ENCODE measurements at places on chromosomes 1 and 21. TPM values are rescaled to one million over a fixed set of nuclear protein-coding genes. Genes with fewer than 3 reads are reported as not detected.

The MLLT11 gene
- total RNA-seq = 14.6 TPM

The LHX4 gene
- 0.54 TPM for total RNA-seq

The DNAJC11 gene
- 33.7 TPM for total RNA-seq

The OR2L2 gene
- not detected for total RNA-seq

The VWA5B1 gene
- not detected for total RNA-seq

The ETV3L gene
- total RNA-seq = not detected

The POU3F1 gene
- total RNA-seq = not detected

The SERTAD4 gene
- total RNA-seq = 0.46 TPM

The NIBAN1 gene
- total RNA-seq = 0.88 TPM

The SMPDL3B gene
- total RNA-seq = 1.5 TPM

The RYR2 gene
- total RNA-seq = not detected

The LMOD1 gene
- not detected for total RNA-seq

The RCSD1 gene
- total RNA-seq = 0.06 TPM

The PLA2G2C gene
- not detected for total RNA-seq

The OR2AK2 gene
- not detected for total RNA-seq

All from A549 treated with GW870086 at 1 μM for 4 hours (cell line).